Activated naive CD4-positive, alpha-beta T cell treated with Interleukin-2 at 50 U/mL for 16 hours (primary cell): ENCODE measurements at places on chromosomes 6 and 20.

DNA sequence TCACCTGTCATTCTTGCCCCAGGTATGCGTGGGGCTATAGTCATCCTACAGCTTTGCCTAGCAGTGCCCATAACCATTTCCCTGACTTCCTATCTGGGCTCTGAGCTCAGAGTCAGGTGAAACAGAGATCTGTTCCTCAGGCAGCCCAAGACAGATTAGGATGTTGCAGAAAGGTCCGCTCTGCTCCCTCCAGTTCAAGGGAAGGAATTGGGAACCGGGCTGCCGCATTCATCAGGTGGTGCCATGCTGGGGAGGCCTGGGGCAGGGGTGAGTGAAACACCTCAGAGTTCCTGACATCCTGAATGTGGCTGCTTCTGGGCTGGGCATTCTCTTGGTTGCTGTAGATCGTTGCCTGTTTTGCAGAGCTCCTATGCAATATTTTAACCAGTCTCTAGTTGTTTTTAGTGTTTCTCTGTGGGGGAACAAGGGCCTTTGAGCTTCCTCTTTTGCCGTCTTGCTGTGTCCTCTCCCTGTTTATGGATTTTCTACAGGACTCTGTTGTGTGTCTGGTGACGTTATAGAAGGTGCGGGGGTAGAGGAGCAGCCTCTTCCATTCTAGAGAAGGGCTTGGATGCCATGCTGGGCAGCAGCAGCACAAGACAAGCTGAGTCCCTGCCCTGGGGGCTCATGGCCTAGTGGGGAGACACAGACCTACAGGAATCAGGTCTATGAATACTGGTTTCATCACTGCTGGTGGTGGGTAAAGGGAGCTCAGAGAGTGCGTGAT, 9.2 kb downstream of the ENTPD6 start:
- no peak for DNase-seq

- DNase-seq = no peak
These were observed 3.6 kb downstream of the C6orf52 start for GRCh38 chr6:10690651-10691445.

DNA sequence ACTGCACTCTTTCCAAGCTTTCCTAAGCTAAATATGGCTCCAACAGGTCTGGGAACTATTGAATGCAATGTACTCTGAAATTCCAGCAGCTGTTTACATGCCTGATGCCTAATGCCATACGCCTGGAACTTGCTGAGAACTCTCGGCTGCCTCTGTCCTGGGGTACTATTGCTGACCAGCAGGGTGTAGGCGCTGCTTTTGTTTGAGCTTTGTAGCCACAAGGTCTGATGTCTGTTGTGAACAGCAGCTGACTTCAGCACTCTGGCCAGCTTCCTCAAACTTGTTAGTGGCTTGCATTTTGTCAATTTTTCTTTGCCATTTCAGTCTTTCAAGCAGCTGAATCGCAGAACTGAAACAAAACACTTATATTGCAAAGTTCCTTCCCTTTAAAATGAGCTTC, 26.7 kb downstream of the SAYSD1 start:
- no peak for DNase-seq

DNA sequence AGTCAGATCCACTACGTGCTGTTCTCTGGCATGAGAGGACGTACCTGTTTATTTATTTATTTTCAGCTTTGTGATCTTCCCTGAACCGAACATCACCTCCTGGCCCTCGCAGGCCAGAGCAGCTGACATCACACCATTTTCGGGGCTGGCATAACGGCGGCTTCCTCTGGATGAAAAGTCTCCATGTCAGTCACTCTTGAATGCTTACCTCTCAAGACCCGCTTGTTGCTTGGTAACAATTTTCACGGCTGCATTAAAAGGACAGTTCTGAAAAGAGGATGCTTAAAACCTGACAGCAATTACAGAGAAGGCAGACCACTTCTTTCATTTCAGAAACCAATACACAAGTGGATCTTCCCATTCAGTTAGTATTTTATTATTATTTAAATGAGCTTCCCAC, 159.8 kb upstream of the CDH4 start:
- no peak for DNase-seq

DNA sequence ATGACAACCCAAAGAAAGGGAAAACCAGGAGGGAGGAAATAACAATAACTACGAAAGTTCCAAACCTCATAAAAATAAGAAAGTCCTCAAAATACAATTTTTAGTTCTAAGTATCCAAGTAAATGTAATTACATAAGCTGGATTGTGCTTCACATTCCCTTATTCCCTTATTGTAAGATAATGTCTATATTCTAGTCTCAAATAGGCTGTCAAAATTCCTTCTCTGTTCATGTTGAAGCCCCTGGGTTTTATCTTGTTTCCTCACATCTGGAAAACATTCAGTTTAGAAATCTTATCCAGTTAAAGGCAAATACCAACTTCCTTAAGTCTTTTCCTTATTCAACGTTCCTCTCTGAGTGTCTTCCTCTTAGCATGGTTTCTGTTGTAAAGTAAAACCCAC, 282.3 kb downstream of the CD109 start:
- no peak for DNase-seq

DNA sequence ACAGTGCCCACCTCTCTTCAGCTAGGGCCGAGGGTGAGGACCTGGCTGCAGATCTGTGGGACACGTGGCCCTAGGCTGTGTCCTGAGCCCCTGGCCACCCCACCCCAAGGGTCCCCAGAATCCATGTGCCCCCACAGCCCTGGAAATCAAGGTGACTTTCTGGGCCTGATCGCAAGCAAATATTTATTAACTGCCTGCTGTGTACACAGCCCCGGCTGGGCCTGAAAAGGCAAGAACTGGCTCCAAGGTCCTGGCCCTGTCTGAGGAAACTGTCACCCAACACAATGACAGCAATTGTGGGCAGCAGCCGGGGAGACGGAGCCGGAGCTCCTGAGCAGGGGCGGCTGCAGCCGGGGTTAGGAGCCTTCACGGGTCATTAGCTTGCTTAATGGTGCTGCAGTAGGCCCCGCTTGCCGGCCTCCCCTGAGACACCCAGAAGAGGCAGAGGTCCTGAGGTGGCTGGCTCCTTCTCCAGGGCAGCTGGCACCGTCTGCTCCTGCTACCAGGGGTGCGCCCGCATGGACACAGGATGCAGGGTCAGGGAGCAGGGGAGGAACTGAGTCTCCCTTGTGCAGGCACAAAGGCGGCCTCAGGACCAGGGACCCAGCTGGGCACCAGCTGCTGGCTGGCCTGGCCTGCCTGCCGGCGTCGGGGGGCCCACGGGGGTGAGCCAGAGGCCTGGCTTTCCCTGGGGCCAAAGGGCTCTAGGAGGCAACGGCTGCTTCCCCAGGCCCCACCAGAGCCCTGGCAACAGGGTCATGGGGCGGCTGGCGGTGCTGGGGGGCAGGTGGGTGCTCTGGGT, 24.1 kb downstream of the NPEPL1 start:
- DNase-seq = no peak

DNA sequence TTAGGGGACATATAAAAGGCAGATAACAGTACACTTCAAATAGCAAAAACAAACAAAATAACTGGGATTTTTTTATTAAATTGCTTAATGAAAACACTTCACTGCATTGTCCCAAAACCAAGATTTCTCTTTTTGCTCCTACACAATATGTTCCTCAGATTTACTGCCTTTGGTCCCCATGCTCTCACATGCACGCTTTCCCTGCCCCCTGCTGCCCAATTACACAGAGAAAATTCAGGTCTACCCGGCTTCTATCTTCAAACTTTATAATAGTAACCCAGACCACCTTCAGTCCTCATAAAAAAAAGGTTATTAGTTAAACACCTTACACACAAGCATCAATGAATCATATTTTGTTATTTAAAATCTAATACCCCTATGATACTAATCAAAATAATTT, 673.8 kb upstream of the HS3ST5 start:
- DNase-seq = no peak

GRCh38 chr20:61886721-61887595, 178.7 kb downstream of the TAF4 start:
- DNase-seq = peak; percentile 19

GRCh38 chr6:127834136-127834535, 66.7 kb downstream of the THEMIS start:
- DNase-seq = no peak

GRCh38 chr20:16491294-16491905, 81.8 kb downstream of the KIF16B start:
- DNase-seq = no peak

GRCh38 chr6:157830354-157831017, 7.4 kb downstream of the SNX9 start:
- no peak for DNase-seq
